Activated naive CD4-positive, alpha-beta T cell (primary cell): ENCODE measurements at places on chromosomes 7 and 10.

DNA sequence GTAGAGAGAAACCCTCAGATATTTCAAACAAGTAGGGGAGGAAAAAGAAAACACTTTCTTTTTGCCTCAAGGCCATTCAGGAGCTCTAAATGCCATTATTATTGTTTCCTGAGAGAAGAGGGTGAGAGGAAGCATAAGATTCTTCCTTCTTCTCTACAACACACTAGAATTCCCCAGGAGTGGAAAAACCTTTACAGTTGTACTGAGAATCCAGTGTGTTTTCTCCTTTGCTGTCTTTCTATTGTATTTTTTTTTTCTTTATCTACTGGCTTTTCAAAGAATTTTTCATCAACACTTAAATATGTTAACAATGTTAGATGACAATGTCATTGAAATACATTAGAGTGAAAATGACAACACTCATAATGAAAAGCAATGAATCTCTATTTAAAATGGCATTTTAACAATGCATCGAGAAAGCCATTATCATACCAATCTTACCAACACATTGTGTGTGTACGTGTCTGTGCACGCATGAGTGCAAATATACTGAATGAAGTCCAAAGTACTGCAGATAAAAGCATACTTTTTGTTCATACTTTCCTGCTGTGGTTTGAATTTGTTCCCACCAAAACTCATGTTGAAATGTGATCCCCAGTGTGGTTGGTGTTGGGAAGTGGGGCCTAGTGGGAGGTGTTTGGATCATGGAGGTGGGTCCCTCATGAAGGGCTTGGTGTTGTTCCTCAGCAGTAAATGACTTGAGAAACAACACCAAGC, 24.2 kb upstream of the MACC1 start:
- no peak for DNase-seq

DNA sequence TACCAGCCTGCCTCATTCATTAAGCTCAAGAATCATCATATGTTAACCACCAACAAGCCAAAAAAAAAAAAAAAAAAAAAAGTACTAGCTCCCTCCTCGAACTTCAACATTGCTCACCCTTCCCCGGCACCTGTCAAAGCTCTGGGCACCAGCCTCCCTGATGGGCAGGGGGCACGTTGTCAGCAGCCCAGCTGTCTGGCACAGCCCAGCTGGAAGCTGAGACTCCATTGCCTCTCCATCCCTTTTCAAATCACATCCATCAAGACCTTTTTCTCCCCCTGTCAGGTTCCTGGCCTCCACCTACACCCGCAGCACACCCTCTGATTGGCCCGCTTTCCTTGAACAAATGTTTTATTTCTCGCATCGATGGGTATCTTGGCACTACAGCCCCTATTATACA, 913.3 kb upstream of the AUTS2 start:
- no peak for DNase-seq

DNA sequence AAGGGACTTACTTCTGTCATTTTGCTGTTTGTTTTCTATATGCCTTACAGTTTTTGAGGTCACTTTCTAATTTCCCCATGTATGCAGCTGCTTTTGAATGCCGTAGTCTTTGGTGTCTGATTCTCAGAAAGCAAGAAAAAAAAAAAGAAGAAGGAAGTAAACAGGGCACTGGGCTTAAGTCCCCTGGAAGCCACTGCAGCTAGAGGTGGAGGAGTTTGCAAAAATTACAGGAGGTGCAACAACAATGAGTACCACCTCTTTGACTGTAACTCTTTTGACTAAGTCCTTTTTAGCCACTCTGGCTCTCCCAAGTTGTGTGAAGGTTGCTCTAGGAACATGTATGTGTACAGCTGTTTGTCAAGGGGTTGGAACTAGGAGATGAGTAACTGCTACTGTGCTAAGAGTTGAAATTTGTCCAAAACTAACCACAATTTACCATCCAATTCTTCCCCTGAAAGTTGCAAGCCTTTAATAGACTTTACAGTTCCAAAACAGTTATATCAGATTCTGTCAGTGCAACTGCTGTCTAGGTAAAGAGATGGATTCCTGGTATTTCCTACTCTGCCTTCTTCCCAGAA, 588.0 kb upstream of the LRRN3 start:
- DNase-seq, result no peak

GRCh38 chr10:8053446-8054243, 843 bp upstream of the GATA3 start:
- peak; percentile 86 for DNase-seq

GRCh38 chr7:141700848-141701371, 1.1 kb downstream of the DENND11 start:
- no peak for DNase-seq

- no peak for DNase-seq
These were observed 422.3 kb downstream of the GFRA1 start for GRCh38 chr10:115850666-115851065.

GRCh38 chr10:42790835-42791234, 8.2 kb downstream of the BMS1 start:
- no peak for DNase-seq

DNA sequence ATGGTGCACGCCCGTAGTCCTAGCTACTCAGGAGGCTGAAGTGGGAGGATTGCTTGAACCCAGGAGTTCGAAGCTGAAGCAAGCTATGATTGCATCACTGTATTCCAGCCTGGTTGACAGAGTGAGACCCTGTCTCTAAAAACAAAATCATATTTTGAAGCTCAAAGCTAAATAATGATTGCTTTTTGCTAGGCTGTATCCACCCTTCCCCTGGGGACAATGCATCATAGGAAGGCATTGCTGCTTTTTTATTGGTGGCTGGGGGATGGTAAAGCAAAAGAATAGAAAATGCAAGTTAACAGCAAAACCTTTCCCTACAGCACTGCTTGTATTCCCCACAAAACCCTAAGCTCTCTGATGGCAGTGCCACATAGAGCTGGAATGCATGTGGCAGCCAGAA, 107.5 kb upstream of the WAC start:
- no peak for DNase-seq

GRCh38 chr10:47301833-47302232, 1.8 kb downstream of the GDF10 start:
- no peak for DNase-seq

DNA sequence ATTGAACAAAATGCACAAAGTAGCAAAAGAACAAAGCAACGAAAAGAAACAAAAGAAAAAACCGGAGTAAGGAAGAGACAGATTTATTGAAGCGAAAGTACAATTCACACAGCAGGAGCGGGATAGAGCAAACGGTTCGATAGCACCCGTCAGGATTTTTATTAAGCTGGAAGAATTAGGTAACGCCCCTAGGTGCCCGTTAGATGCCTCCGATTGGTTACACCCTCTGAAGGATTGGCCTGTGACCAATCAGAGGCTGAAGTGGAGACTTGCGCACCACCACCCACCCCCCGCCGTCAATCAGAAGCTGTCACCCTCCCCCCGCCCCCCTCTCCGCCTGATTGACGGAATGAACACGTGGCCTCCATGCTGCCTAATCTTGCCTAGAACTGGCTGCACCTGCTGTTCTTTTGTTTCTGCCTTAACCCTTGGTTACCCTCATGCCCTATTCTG, 16.8 kb downstream of the OCM2 start:
- DNase-seq, result no peak

DNA sequence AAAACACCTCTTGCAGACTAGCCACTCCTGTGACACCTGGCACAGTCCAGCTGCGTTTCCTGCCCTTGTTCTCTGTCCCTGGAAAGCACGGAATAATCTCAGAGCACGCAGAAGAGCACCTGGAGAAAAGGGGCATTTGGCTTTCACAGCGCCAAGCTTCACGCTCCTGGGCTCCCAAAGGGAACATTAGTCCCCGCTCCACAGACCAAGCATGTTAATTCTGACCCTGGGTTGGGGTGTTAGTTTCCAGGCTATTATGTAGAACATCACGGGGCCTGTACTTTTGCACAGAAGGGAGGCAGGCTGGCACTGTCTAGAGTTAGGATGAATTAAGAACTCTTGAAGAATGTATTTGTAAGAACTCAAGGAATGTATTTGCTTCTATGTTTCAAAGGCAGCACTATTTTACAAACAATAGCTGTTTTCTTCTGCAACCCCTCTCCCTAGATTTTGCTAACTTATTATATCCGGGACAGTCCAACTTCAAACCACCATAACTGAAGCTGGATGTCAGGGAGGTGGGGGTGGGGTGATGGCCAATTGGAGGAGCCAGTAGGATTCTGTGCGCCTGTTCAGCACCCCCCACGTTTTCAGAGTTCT, 62.2 kb upstream of the TRIM8 start:
- DNase-seq, result no peak

DNA sequence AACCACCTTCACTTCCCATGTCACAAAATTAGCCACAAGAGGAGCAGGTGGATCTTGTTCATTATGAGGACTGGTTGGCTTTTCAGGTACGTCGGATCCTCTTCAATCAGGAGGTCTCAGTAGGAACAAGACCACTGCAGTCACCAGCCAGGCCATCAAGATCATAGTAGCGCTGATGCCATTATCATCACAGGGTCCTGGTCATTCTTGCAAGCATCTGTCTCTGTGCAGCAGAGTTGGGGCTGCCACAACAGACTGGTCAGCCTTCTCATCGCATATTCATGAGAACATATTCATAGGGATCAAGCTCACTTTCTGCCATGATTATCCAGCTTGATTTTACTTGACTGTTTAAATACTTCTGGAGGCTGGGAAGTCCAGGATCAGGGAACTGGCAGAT, 67.1 kb downstream of the ADCYAP1R1 start:
- DNase-seq, result no peak

GRCh38 chr10:102919246-102919959, 1.3 kb downstream of the CNNM2 start:
- no peak for DNase-seq

DNA sequence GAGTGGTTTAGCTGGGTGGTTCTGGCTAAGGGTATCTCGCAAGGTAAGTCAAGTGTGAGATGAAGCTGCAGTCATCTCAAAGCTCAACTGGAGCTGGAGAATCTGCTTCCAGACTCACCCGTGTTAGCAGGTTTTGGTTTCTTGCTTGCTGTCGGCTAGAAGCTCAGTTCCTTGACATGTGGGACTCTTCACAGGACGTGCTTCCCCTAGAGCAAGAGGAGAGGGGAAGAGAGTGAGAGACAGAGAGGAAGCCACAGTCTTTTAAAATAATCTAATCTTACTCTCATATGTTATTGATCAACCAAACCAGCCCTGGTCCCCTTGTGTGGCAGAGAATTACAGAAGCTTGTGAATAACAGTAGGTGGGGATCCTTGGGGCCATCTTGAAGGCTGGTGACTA, 199.5 kb downstream of the REEP3 start:
- DNase-seq, result no peak
